ENCODE measurements at places on chromosomes 5 and 9.

DNA sequence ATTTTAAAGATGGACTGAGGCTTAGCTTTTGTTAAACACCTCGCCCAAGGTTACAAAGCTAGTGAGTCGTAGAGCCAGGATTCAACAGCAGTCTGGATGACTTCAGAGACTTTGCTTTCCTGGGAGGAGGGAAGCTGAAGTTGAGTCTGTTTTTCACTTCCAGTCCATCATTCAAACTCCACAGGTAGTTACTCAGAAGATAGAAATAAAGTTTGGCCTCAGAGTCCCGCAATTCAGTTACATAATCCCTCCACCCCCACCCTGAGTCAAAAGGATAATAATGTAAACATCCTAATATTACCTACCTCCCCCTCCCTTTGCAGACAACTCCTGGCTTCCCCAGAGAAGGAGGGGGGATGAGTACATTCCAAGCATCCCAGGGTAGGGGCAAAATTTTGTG is 8.1 kb downstream of the HBEGF start:
- no peak for DNase-seq

GRCh38 chr5:174146556-174146955 is 101.0 kb downstream of the NSG2 start:
- DNase-seq, result no peak

- DNase-seq, result peak; percentile 5
These were observed 1152.9 kb upstream of the CDH6 start for GRCh38 chr5:30040488-30041118.

GRCh38 chr5:67989456-67989855 is 226.1 kb upstream of the PIK3R1 start:
- peak; percentile 84 for DNase-seq

GRCh38 chr9:87685871-87686519 is 39.9 kb upstream of the CTSL start:
- peak; percentile 8 for DNase-seq

DNA sequence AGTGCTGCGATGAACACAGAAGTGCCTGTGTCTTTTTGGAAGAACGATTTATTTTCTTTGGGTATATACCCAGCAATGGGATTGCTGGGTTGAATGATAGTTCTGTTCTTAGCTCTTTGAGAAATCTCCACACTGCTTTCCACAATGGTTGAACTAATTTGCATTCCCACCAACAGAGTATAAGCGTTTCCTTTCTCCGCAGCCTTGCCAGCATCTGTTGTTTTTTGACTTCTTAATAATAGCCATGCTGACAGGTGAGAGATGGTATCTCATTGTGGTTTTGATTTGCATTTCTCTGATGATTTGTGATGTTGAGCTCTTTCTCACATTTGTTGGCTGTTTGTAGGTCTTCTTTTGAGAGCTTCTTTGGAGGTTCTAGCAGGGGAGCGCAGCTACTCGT is 134.6 kb downstream of the TENT4A start:
- DNase-seq, result no peak

GRCh38 chr9:84829997-84830696 is 160.6 kb downstream of the NTRK2 start:
- DNase-seq, result no peak

DNA sequence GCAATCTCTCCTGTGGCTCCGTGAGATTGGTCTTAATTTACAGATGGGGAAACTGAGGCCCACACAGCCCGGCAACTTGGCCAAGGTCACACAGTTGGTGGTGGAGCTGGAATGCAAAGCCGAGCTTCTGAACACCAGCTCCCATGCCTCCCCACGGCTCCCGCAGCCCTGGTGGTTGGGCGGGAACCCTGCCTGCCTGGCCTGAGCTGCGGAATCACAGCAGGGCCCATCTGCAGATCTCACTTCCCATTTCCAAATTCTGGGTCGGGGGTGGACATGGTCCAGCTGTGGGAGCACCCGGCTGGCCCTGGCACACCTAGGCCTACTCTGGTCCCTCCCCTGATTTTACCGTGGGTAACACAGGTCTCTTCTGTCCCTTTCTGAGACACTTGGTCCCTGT is 35.3 kb upstream of the PHYKPL start:
- no peak for DNase-seq

GRCh38 chr5:59186623-59187022 is 603.7 kb downstream of the RAB3C start:
- DNase-seq, result no peak

DNA sequence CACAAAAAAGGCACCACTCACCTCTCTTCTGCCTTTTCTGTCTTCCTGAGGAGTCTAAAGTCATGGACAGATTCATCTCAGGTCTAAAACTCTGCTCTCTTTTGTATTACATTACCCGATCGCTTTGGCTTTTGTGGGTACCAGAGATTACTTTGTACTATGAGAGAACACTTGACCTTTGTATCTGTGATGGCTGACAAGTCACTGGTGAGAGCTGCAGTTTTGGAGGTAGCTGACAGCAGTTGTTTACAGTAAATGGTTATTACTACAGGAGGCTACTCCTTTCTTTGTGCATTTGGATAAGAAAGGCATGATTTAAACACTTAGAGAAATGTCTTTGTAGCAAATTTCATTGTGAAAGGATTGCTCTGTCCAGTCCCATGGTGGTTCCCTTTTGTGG is 307.3 kb downstream of the FBXL17 start:
- no peak for DNase-seq

DNA sequence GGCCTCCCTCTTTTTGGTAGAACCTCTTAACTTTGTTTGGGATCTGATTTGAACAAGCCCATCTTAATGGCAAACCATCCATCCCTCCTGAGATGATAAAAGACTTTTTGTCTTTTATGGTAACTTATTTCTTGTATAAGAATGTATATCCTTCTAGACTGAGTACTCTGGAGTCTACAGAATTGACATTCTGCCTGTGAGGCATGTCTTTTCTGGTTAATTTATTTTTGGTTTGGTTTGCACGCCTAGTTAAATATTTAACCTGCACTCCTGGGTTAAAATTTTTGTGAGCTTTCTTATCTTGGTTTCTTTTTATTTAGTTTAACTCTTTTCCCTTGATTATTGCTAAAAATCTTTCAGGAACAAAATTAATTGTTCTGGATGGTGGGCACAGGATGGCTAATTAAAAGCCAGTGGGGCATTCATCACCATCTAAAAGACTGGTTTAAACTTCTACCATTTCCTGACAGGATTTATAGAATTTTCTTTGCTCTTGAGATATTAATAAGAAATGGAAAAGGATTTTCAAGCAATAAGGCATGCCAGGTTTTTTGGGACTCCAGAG is 50.3 kb downstream of the PHAX start:
- no peak for DNase-seq

DNA sequence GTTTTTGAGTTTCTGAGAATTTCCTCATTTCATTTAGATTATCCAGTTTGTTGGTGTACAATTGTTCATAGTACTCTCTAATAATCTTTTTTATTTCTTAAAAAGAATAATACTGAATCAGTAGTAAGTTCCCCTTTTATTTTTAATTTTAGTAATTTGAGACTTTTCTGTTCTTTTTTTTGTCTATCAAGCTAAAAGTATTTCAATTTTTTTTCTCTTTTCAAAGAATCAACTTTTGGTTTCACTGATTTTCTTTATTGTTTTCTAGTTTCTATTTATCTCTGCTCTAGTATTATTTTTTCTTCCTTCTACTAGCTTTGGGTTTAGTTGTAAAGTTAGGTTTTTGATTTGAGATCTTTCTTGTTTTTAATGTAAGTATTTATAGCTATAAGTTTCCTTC is 60.6 kb upstream of the ARL15 start:
- no peak for DNase-seq

GRCh38 chr5:125798307-125798706 is 624.9 kb upstream of the GRAMD2B start:
- peak; percentile 17 for DNase-seq

DNA sequence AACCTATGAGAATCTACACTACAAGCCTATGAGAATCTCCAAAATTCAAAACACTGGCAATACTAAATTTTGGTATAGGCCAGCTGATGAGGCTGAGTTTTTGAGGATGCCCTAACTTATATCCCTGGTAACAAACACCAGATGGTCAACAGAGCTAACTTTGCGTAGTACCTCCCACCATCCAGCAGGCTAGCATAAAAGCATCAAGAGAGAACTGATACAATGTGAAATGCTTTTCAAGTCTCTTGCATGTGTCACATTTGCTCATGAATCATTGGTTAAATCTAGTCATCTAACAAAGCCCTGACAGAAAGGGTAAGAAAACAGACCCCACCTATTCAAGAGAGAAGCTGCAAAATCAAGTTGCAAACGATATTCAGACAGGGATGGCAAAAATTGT is 1609.7 kb upstream of the CDH9 start:
- peak; percentile 80 for DNase-seq

GRCh38 chr5:4306057-4306456 is 710.4 kb downstream of the IRX1 start:
- no peak for DNase-seq

- peak; percentile 71 for DNase-seq
These were observed 27.5 kb downstream of the ZNF474 start for GRCh38 chr5:122156724-122157325.

GRCh38 chr5:79590396-79590999 is 21.7 kb upstream of the TENT2 start:
- no peak for DNase-seq

DNA sequence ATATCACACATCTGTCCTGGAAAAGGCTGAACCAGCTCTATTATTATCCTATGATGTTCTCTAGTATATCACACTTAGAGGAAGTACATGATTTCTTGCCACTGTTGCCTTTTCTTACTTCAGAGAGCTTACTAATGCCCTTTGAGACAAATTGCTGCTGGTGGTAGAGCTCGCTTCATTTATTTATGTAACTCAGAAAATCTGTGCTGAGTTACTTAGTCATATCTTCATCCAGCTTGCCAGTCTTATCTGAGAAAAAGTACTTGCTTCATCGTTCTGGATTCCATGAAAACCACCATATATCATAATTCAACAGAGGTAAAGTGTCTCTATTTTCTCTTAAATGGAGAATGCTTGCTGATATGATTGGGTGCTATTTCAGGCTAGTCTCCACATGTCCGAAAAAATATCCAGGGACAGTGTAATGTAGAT is 26.6 kb downstream of the PTPDC1 start:
- DNase-seq, result peak; percentile 80

DNA sequence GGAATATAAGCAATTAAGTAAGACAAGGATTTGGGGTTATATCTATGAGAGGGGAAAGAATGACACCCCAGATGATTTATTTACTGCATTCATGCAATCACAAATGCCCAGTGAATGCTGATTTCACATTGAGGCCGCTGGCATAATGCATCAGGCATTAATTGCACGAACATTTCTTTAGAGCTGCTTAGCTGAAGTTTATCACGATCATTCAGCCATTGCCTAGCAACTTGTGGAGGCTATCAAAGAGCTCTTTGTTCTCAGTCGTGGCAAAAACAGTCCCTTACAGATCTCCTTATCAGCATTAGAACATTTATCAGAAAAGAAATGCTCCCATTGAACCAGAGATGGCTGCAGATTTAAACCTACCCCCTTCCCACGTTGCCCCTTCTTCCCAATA is 88.7 kb upstream of the PRRC1 start:
- DNase-seq, result no peak

DNA sequence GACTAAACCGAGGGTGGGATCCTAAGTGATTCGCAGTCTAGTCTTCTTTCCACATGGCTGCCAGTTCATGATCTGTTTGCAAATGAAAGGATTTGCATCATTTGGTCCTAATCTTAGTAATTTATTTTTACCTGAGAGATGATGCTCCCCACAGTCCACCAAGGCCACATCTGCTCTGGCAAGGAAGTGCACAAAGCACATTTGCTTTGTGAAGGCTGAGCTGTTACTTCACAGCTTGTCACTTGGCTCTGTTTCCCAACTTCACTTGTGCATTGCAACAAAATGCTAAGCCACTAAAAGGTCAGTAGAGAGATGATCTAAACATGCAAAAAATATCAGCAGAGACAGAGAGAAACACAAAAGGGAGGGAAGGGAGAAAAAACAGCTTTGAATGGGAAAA is 128.5 kb upstream of the VLDLR start:
- no peak for DNase-seq

DNA sequence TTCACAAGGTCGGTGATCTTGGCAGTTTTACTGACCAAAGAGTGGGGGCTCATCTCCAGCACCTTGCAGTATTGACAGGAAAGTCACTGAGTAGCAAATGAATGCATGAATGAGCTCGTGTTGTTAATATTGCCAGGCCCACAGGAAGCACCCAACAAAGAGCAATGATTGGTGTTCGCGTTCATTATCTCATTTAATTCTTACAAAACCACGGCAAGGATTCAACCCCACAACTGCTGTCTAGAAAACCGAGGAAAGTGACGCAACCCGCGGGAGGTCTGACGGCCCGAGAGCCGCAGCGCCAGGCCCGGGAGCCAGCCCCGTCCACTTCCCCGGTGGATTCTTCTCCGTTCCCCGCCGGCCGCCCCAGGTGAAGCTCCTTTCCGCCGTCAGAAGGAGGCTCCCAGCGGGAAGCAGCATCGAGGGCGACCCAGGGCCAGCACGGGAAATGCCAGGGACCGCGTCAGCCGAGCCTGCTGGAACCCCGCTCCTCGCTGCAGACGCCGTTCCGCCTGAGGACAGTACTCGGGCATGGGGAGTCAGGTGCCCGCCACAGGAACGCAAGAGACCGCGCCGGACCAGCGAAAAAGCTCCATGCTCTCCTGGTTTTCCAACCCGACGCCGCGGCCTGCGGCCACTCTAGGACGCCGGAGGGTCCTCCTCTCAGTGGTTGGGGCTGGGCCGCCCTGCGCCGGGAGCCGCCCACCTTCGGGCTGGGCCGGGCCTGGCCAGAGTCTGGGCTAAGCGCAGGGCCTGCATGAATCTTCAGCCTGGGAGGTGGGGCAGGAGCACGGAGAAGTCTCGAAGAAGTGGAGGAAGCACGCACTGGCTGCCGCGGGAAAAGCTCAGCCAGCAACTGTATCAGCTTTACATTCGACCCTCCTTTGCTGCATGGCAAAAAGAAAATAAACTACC is 19.8 kb upstream of the FER start:
- DNase-seq, result peak; percentile 90

DNA sequence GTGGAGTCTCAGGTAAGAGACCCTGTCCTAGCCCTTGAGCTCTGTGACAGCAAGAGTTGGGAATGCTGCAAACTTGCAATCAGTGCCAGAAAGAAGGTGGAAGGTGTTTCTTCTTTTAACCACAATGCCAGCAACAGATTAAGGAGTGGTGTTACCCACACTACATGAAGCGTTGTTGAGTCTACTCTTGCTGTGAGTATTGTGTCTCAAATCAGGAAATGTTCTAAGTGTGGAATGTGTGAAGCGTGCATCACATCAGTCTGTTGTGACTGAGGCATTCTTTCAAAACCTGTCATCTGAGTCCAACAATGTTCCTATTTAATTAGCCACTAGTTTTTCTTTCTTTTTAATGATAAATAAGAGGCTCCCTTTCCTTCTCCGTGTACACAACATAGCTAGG is 2.9 kb upstream of the LURAP1L start:
- DNase-seq, result peak; percentile 64
